Erythroblast (primary cell): ENCODE measurements at places on chromosomes 11 and 22.

DNA sequence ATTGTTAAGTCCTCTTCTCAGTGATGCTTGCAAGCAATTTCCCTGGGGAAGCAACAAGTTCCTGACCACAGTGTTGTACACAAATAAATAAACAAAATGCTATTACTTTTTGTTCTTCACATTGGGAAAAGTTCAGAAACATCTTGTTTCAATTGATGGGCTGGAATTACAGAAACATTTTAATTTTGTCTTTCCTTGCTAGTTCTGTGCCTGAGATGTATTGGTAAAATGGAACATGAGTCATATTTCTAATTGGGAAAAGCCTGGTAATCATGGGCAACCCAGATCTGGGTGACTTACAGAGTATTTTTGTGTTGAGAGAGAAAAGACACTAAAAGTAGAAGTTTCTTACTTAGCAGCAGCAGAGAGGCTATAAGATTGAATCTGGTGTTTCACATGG lies 576 bp upstream of the BLID start:
- DNase-seq = no peak

DNA sequence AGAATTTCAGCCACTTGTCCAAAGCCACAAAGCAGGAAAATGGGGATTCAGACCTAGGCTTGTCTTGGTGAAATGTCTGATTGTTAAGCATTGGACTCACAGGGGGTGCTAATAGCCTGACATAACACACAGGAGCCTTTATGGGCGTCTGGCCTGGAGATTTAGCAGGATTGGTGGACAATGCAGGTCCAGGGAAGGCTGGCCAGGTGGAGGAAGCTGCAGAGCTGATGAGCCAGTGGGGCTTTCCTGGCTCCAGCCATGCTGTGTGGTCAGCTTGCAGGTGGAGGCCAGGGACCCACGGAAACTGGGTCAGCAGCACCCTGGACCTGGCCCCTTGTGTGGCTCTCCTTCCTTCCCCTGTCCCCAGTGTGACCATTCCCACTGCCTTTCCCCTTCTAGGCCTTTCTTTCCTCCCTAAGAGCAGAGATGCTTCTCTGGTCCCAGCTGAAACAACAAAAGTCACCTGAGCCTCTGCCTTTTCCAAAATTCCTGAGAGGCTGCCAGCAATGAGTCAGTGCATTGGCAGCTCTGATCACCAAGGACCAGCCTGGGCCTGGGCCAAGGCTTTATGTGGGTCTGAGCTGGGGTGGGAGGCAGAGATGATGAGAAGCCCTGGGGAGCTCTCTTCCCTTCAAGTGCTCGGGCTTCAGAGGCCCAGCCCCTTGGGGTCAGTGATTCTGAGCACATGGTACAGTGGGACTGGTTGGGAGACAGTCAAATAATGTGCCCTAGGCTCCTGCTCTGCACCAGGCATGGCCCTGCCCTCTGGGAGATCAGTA lies 85.2 kb downstream of the CCDC81 start:
- DNase-seq = no peak

DNA sequence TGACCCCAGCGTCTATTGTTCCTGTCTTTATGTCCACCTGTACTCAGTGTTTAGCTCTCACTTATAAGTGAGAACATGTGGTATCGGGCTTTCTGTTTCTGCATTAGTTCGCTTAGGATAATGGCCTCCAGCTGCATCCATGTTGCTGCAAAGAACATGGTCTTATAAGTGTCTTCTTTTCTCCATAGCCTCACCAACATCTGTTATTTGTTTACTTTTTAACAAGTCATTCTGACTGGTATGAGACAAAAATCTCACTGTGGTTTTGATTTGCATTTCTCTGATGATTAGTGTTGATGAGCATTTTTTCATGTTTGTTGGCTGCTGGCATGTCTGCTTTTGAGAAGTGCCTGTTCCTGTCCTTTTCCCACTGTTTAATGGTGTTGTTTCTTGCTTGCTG lies 21.7 kb upstream of the SLN start:
- no peak for DNase-seq

- DNase-seq = no peak
Observed at GRCh38 chr22:19707347-19708290, 6.7 kb upstream of the SEPTIN5 start.

DNA sequence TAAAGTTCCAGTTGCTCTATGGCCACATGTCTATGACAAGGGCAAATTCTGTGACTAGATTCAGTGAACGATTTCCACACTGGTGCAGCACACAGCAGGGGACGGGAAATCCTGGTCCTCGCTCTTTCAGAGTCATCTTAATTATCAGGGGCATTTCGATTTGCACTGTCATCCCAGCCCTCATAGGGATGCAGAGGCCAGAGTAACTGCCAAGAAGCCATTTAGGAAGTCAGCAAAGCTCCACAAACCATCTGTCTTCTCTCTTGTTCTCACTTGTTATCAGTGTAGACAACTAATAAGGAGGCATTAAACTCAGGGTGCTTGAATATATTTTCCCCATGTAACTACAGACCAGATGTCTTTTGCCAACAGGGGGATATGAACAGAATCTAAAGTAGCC lies 151.7 kb downstream of the STK33 start:
- DNase-seq = no peak

DNA sequence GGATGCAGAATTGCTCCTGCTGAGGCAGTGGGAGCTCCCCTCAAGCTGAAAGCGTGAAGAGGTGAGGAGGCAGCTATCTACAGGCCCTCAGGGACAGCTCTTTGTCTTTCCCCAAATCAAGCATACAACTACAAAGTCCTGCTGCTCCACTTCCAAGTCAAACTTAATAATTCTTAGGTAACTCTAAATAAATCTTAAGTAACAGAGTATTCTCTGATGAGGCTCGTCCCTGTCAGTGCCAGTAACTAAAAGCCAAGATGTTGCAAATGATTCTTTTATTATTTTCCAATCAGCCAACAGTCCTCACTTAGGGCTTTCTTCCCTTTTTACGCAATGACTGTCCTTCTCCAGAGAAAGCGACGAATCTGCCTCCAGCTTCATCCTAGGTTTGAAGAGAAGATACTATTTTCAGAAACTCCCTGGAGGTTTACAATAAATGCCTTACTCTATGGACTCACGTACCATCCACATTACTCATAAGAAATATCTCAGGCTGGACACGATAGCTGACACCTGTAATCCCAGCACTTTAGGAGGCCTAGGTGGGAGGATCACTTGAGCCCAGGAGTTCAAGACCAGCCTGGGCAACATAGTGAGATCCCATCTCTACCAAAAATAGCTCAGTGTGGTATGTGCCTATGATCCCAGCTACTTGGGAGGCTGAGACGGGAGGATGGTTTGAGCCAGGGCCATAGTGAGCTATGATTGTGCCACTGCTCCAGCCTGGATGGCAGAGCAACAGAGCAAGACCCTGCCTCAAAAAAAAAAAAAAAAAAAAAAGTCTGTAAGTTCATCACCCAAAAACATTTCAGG lies 3.1 kb upstream of the C22orf39 start:
- DNase-seq = no peak
